Prostate gland (tissue), 2 donors: ENCODE measurements at places on chromosomes 6 and 20. TPM values are rescaled to one million over a fixed set of nuclear protein-coding genes. Genes with fewer than 3 reads are reported as not detected.

DNA sequence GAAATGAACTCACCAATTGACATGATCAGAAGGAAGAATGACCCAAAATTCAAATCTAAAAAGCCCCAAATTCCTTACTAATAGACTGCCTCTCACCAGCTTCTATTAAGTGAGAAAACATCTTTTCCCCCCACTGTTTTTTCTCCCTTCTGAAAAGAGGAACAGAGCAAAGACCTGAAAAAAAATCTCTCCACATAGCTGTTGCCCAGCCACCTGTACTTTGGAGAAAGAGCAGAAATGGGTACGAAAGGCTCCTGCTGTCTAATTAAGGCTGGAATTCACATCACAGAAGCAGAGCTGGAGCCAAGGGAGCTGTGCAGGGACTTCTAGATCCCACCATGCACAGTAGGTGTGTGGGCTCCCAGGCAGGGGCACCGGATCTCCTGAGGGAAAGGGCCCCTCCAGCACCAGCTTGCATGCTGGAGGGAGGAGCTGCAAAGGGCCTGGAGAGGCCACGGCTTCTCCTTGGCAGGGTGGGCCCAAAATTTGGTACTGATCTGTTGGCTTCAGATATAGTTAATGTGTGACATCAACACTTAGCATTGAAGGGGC, 73.2 kb upstream of the DUSP22 start:
- DNase-seq = no peak

DNA sequence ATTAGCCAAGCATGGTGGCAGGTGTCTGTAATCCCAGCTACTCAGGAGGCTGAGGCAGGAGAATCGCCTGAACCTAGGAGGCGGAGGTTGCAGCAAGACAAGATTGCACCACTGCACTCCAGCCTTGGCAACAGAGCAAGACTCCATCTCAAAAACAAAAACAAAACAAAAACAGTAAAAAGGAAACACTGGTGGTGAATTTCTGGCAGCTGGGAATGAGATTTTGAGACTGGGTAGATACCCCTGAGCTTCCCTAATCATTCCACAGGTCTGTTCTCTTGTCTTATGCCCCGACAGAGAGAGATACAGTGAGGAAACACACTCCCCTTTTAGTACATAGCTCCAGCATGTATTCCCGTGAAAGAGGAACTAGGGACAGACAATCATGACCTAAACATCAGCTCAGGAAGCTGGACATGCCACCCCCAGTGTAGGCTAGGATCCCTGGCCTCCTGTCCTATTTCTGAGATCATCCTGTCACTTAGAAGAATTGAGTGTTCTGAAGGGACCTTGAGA, 9.6 kb downstream of the MAN1A1 start:
- no peak for DNase-seq

DNA sequence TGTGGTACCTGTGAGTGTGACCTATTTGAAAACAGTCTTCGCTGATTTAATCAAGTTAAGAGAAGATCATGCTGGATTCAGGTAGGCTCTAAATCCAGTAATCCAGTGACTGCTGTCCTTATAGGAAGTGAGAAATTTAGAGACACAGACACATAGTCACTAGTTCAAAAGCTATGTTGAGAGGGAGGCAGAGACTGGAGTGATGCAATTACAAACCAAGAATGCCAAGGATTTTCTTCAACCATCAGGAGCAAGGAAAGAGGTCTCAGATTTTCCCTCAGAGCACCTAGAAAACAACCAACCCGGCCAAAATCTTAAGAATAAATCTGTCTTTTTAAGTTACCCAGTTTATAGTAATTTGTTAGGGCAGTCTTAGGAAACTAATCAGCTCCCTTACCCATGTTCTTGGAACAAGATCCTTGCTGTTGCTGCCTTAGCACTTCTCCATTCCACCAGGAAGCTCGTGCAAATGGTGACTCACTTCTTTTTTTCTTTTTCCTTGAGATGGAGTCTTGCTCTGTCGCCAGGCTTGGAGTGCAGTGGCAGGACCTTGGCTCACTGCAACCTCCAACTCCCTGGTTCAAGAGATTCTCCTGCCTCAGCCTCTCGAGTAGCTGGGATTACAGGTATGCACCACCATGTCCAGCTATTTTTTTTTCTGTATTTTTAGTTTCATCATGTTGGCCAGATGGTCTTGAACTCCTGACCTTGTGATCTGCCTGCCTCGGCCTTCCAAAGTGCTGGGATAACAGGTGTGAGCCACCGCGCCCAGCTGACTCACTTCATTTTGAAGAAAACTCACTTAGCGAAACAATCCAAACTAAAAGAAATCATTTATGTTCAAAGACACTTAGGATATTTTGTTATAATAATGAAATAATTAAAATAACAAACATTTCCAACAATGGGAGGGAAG, 34.4 kb upstream of the ZNF184 start:
- DNase-seq = no peak

GRCh38 chr6:160261991-160262680, 3.5 kb upstream of the SLC22A2 start:
- no peak for DNase-seq

GRCh38 chr6:119348748-119349360, 707 bp downstream of the MAN1A1 start:
- DNase-seq = no peak

DNA sequence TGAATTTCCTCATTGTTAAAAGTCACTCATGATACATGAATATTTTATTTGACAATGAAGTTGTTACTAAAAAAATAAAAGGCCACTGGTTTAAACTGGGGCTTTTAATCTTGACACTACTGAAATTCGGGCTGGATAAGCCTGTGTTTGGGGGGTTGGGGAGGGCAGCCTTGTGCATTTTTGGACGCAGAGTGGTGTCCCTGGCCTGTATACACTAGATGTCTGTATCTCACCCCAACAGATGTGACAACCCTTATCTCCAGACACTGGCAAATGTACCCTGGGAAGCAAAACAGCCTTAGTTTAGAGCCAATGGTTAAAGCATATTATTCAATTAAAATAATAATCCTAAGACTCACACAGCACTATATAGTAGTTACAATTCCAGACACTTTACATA, 24.8 kb downstream of the MAN1A1 start:
- no peak for DNase-seq

DNA sequence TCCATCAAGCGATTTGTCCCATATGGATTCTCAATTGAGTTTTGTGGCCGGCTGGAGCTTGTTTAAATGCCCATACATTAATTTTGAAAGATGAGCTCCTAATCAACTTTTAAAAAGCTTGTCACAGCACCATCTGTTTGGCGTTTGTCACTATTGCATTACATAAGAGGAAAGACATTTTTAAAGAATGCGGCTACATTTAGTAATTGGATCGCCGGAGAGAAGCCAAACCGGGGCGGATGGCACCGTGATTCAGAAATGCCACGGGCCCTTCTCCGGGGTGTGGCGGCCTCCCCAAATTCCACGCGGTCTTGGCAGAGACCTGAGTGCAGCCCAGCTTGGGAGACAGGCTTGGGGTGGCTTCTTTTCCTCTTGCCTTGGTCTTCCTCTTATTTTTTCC, 67.7 kb upstream of the ZNFX1 start:
- peak; percentile 36 for DNase-seq

- DNase-seq = no peak
These were observed 417.6 kb downstream of the GRIK2 start for GRCh38 chr6:101811108-101811507.

- no peak for DNase-seq
These were observed 91.8 kb downstream of the TRMT11 start for GRCh38 chr6:126077810-126078776.

GRCh38 chr20:13953227-13953626, 37.2 kb downstream of the SEL1L2 start:
- DNase-seq = no peak

DNA sequence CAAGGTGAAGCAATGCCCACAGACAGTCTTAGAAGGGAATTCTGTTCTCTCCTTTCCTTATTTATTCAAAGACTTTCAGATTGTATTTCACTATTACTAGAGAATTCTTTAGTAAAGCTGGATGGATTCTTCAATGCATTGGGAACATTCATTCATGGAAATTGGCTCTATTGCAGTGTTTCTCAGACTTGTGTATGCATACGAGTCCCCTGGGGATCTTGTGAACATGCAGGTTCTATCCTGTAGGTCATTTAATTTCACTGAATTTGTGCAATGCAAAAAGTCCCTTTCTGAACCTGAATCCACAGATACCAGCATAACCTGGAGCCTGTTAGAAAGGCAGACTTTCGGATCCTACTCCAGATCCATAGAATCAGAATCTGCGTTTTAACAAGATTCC, 160.9 kb upstream of the AHI1 start:
- DNase-seq = no peak

GRCh38 chr6:707576-708236, 14.8 kb upstream of the EXOC2 start:
- DNase-seq = no peak

DNA sequence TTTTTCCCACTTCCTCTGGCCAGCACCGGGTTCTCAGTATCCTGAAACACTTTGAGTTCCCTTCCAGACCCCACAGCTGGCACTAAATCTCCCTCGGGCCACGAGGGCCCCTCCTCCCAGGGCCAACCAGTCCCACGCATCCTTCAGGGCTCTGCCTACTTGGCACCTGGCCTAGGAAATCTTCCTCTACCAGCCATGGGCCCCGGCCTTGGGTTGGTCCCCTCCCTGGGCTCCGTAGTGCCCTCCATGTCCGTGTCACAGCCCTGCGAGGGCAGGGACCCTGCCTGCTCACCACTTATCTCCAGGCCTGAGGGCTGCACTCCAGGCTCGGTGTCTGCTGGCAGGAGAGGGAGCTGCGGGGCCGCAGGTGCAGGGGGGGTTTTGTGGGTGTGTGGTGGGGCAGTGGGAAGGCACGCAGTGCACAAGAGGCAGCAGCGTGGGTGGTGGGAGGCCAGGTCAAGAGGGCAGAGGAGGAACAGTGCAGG, 48.8 kb upstream of the CDH22 start:
- no peak for DNase-seq

DNA sequence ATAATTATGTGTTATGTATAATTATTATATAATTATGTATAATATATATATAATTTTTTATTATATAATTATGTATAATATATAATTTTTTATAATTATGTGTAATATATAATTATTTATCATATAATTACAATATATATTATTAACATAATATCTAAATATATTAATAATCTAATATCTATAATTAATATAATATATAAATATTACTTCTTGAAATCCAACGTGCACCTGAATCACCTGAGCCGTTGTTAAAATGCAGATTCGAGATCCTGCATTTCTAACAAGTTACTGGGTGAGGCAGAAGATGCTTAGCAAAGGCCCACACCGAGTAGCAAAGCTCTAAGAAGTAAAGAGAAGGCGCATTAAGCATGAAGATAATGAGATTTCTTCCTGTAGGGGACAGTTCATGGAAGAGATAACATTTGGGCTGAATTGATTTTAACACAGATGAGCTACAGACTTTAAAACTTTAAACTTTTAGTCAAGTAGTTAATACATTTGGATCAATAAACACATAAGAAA, 406.4 kb upstream of the PLCB4 start:
- DNase-seq = no peak

DNA sequence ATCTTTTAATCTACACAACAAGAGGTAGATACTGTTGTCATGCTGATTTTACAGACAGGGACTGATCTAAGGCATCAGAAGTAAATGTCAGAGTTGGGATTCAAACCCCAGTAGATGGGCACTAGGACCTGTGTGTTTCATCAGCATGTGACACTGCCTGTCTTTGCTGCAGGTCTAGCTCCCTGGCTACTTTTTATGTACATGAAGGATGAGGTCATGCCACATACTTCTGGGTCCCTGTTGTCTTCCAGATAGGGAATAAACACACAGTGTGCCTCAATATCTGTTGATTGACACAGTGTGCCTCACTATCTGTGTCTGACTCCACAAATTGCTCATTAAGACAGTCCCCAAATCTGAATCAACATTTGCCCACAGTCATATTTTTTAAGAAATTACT, 106.9 kb downstream of the TFAP2B start:
- DNase-seq = no peak

DNA sequence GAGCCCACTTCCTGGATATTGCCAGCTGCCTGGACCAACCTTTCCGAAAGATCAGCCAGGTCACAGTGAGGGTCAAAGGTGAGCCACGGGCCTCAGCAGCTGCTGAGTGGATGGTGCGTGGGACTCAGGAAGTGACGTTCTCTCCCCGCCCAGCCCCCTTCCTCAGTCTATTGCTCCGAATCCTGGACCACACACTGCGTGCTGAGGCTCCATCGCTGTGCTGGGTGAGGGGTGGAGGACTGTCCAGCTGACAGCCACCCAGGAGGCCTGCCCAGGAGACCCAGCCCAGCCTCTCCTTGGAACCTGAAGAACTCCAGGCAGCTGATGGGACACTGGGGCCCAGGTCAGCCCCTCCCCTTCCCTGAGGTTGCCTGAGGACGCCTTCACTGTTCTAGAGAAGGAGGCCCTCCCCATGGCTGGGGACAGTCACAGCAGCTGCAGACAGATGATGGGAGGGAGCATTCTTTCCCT, 94.4 kb upstream of the CD93 start:
- DNase-seq = no peak

DNA sequence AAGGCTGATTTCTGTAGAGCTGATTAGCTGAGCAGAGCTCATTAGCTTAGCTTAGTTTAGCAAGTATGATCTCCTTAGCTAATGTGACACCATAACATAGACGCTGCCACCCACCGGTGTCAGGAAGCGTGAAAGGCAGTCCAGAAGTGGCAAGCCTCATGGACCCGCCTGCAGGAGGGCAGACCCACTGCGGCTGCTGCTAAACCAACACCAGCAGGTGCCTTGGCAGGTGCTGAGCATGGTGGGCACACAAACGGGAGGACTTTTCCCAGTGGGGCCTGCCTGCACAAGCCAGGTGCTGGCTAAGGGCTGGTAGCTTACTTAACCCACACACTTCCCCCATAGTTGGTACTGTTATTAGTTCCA, 22.7 kb downstream of the ZDHHC14 start:
- DNase-seq = no peak

DNA sequence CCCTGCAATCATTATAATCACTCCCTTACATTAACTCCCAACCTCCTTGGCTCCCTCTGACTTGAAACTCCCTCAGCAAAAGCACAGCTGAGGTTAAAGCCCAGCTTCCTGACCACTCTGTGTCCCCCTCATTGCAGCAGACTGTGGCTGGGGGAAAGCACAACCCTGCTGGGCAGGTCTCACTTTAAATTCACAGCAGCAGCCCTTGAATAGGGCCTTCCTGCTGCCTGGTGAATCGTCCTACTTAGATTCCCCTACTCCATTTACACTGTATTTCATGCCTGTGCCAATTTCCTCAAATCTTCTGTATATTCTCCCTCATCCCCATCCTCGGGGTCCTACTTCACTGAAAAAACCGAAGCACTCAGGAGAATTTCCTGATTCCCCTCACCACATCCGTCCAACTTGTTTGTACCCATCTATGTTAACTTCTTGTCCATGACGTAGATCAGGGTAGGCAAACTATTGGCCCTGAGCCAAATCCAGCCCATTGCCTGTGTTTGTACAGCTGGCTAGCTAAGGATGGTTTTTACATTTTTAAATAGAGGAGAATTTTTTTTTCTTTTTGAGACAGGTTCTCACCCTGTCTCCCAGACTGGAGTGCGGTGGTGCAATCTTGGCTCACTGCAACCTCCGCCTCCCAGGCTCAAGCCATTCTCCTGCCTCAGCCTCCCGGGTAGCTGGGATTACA, 31.5 kb upstream of the GCM1 start:
- peak; percentile 58 for DNase-seq

Gene SAMD5
- 2.2 TPM for total RNA-seq

Gene OGFR
- 60.2 TPM for total RNA-seq

Gene ZMYND8
- 70.9 TPM for total RNA-seq

Gene CST4
- total RNA-seq = not detected

Gene PNPLA1
- 2.0 TPM for total RNA-seq

Gene NSFL1C
- total RNA-seq = 43.0 TPM

Gene GCM1
- total RNA-seq = 0.09 TPM
